Stimulated activated CD8-positive, alpha-beta memory T cell treated with anti-CD3 and anti-CD28 coated beads, Interleukin-15, amount 100 ng/mL, for 24 hours (primary cell): ENCODE measurements at places on chromosomes 3 and 15.

DNA sequence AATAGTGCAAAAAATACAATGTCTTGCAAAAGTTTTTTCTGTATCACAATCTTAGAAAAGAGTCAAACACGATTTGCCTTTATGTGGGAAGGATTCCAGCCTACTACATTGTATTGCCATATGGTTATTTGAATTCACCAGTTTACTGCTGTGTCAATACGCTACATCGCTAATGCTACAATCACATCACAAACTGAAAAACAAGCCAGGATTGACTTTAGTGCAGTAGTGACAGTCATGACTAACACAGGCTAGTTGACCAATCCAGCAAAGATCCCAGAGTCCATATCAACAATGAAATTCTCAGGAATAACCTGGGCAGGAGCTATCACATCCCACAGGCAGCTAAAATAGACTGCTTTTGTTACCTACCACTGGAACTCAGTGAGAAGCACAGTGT, 67.0 kb downstream of the IL12A start:
- no peak for DNase-seq

DNA sequence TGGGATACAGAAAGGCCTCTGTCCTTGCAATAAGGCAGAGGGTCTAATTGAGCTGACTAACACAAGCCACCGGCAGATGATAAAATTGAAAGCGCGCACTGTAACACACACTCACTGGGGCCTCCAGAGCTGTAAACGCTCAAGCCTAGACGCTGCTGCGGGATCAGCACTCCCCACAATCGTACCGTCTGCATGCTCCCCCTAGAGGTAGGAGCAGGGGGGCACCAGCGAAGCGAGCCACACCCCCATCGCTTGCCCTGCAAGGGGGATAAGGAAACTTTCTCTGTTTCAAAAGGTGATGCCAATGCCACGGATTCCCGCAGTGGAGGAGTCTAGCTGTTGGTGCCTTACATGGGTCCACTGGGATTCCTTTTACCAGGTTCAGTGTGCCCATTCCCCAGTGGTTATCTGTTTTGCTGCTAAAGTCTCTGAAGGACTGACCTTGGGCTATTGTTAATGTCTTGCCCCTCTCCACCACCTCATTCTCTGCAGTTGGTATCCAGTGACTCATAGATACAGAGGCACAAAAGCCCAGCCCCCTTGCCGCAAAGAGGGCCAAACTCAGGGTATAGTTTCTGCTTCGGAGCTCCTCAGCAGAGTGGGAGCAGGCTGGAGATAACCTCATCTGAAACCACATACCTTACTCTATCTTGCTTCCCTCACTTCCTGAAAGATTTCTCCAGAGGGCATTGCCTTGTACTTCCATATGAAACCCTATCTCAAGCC, 139.3 kb upstream of the KBTBD8 start:
- DNase-seq, result no peak

GRCh38 chr3:191290311-191291025, 38.7 kb upstream of the CCDC50 start:
- DNase-seq, result no peak

GRCh38 chr15:34620814-34621213, 37.4 kb upstream of the GOLGA8B start:
- no peak for DNase-seq

GRCh38 chr15:75810874-75811498, 32.3 kb upstream of the UBE2Q2 start:
- DNase-seq, result no peak

- DNase-seq, result no peak
Observed at GRCh38 chr3:183533412-183534132, 21.9 kb downstream of the KLHL6 start.
